ENCODE measurements at places on chromosomes 4 and X.
A peak's percentile ranks its signal among the peaks of the same experiment; 100 is the strongest.

DNA sequence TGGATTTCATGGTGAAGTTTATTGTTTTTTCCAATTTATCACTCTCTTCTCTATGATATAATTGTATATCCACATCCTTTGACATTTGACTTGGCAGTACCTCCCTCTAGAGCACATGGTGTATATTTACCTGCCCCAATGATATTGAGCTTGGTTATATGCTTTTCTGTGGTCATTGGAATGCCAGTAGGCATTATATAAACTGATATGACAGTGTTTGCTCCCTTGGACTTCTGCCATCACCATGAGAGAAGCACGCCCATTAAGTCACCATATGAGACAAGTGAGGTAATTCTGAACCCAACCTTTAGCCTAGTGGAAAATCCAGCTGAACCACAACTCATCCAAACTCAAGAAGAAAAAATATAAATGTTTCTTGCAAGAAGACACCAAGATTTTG is 2761.5 kb downstream of the ARAP2 start:
- no peaks in the 10 kb centered on the region for H3K4me1 ChIP-seq
- H3K27ac ChIP-seq: no peak overlapping the region
- H3K27me3 ChIP-seq: no peaks in the 10 kb centered on the region
- peak; percentile 2 for DNase-seq
- H3K36me3 ChIP-seq: no peaks in the 10 kb centered on the region

DNA sequence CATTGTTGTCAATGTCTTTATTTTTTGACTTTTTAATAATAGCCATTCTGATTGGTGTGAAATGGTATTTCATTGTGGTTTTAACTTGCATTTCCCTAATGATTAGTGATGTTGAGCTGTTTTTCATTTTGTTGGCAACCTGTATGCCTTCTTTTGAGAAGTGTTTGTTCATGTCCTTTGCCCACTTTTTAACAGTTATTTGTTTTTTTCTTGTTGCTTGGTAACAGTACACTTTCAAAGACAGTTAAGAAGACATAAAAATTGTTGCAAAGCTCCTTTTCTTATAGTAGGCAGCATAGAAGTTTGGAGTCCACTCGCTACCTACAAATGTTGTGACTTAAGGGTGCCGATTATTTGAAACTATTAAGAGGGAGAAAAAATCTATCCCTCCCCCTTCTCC is 48.7 kb upstream of the SLC7A11 start:
- DNase-seq: no peak
- no peaks in the 10 kb centered on the region for H3K27me3 ChIP-seq
- no peaks in the 10 kb centered on the region for H3K4me1 ChIP-seq
- no peaks in the 10 kb centered on the region for H3K36me3 ChIP-seq

GRCh38 chrX:147559191-147559590 is 352.5 kb upstream of the FMR1 start:
- no peak for DNase-seq
- H3K36me3 ChIP-seq: no peaks in the 10 kb centered on the region
- H3K27ac ChIP-seq: no peak overlapping the region

DNA sequence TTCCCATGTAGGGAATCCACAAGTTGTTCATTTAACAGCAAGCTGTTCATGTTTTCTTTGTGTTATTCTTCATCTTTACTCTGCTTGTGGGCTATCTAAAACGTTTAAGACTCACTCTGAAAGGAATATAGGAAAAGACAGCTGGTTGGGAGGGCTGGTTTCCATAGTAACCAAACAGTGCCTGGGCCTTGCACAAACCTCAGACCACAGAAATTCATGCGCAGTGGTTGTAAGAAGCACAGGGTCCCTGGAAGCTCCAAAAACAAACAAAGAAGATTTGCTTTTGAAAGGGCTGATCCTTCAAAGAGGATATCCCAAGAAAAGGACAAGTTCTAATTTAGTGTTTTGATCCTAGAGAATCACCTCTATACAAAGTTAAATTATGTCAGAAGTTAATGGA is 7.8 kb downstream of the SERTM2 start:
- no peak overlapping the region for H3K4me3 ChIP-seq
- DNase-seq: no peak
- no peak overlapping the region for H3K27ac ChIP-seq
- H3K4me1 ChIP-seq: no peaks in the 10 kb centered on the region
- no peaks in the 10 kb centered on the region for H3K27me3 ChIP-seq

GRCh38 chr4:124590480-124590879 is 122.1 kb downstream of the ANKRD50 start:
- H3K27me3 ChIP-seq: no peaks in the 10 kb centered on the region
- H3K4me1 ChIP-seq: no peaks in the 10 kb centered on the region
- H3K4me3 ChIP-seq: no peak overlapping the region
- no peak overlapping the region for H3K27ac ChIP-seq
- no peak for DNase-seq
- H3K36me3 ChIP-seq: no peaks in the 10 kb centered on the region

DNA sequence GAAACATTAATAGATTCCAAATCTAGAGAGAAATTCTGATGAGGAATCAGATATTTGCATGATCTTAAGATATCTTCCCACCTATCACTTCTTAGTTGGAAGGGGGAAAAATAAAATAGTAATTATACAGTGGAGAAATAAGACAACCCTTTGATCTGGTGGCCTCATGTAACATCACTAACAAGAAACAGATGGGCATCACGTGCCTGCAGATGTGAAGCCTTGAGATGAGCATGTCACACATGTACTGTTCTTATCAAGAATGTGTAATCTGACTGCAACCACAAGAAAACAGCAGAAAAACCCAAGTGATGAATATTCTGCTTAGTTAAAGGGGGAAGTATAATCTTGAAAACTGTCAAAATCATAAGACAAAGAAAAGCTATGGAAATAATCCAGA is 31.4 kb upstream of the NKX6-1 start:
- DNase-seq: no peak
- peaks cover 40% of the 10 kb centered on the region for H3K4me1 ChIP-seq
- peak overlapping the region; percentile 88 for H3K27ac ChIP-seq
- H3K36me3 ChIP-seq: no peaks in the 10 kb centered on the region
- H3K4me3 ChIP-seq: no peak overlapping the region

DNA sequence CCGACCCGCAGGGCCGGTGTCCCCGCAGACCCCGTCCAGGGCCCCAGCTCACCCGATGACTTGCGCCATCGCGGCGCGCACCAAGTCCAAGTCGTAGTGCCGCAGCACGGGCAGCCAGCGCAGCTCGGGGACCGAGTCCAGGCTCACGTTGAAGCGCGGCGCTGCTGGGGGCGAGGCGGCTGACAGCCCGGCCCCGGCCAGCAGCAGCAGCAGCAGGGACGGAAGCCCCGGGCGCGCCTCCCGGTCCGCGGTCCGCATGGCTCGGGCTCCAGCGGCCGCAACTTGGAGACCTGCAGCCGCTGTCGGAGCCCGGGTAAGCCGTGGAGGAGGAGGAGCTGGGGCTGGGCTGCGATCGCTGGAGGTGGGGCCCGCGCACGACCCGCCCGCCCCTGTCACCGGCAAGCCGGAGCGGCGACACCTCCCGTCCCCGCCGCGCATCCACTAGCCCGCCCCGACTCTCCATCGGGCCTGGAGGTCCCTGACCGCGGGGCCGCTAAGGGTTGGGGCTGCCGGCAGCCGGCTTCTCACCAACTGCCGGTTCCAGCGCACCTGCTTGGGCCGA is at the start of gene NAAA:
Gene NAAA (minus strand): TSS at position 322 of the 562 bp plus-strand sequence. CDS start 64 bp downstream, at position 258.
- no peak for DNase-seq
- H3K4me1 ChIP-seq: no peaks in the 10 kb centered on the region
- no peaks in the 10 kb centered on the region for H3K27me3 ChIP-seq
- peak within 1 kb of the TSS; percentile 90 for H3K4me3 ChIP-seq
- no peak within 1 kb of the TSS for H3K27ac ChIP-seq

- no peak for DNase-seq
- no peaks in the 10 kb centered on the region for H3K27me3 ChIP-seq
- no peak overlapping the region for H3K4me3 ChIP-seq
- H3K36me3 ChIP-seq: no peaks in the 10 kb centered on the region
Measured at GRCh38 chr4:26030260-26030667, 116.2 kb downstream of the SMIM20 start.

DNA sequence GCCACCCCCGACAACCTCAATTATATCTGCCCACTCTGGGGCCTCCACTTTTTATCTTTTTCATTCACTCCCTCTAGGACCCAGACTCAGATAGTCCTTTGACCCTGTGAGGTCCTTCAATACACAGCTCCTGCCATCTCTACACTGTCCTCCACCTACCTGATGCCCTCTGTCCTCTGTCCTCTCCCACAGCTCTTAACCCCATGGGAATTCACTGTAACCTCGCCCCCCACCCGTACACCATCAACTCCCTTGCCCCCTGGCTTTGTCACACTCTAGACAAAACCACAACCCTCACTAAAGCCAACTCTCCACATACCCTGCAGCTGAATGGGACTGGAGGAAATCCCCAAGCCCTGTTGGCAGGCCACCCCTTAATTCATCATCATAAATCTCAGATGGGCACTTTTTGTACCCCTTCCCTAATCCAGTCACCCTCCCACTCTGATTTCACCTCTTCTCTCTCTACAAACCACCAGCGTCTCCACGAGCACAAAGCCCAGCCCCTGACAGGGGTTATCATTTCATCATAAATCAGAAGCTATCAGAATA is 52.3 kb upstream of the ENPP6 start:
- H3K4me3 ChIP-seq: no peak overlapping the region
- DNase-seq: no peak
- H3K27me3 ChIP-seq: no peaks in the 10 kb centered on the region
- peaks cover 38% of the 10 kb centered on the region for H3K4me1 ChIP-seq
- no peaks in the 10 kb centered on the region for H3K36me3 ChIP-seq

- H3K27ac ChIP-seq: no peak overlapping the region
- DNase-seq: no peak
- H3K36me3 ChIP-seq: no peaks in the 10 kb centered on the region
- no peaks in the 10 kb centered on the region for H3K4me1 ChIP-seq
- no peak overlapping the region for H3K4me3 ChIP-seq
Measured at GRCh38 chr4:89617317-89617716, 219.6 kb downstream of the SNCA start.

Data from PC-9 (cell line).